NAMALWA (cell line): ENCODE measurements at places on chromosomes 6 and 20.

- no peak for DNase-seq
These were observed 49.1 kb upstream of the PLCB4 start for GRCh38 chr20:9019833-9020232.

GRCh38 chr20:13865791-13866351 lies 81.0 kb downstream of the NDUFAF5 start:
- no peak for DNase-seq

- no peak for DNase-seq
These were observed 141.2 kb downstream of the RALGAPA2 start for GRCh38 chr20:20571068-20571780.

DNA sequence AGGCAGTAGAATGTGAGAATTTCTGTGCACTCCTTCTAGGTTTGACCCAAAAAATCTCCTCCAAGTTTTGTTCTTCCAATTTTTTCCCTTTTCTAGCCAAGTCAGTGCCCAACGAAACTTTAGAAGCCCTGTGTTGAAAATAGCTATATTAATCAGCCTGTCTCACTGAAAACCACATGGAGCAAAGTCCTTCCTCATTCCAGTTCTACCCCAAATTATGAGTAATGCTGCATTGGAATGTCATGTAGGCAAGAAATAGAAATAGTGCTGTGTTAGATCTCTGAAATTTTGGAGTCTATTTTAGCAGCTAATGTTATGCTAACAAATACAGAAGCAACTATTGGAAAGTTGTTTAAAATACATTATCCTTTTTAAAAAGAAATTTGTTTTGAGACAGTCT lies 725.5 kb downstream of the TBC1D32 start:
- DNase-seq = no peak

DNA sequence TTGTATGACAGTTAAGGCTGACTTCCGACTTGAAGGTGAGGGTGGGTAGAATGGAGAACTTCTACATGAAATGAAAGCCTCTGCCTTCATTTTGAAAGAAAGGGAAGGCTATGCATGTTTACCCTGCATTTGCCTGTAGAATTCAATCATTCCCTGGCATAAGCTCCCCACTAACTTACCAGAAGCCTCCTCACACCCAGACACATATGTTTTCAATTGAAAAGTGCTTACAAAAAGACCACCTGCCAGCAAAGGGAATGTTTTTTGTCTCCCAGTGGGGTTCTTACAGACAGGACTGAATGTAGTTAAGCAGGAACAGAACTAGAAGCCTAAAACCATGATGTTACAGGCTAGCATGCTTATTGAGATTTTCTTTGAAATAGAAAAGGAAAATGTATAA lies 392.1 kb upstream of the HSF2 start:
- DNase-seq = no peak

- DNase-seq = peak; percentile 26
These were observed 11.3 kb downstream of the TXNDC5 start for GRCh38 chr6:7899101-7899888.

- DNase-seq = no peak
These were observed 121.1 kb downstream of the PDE7B start for GRCh38 chr6:135972586-135972985.

DNA sequence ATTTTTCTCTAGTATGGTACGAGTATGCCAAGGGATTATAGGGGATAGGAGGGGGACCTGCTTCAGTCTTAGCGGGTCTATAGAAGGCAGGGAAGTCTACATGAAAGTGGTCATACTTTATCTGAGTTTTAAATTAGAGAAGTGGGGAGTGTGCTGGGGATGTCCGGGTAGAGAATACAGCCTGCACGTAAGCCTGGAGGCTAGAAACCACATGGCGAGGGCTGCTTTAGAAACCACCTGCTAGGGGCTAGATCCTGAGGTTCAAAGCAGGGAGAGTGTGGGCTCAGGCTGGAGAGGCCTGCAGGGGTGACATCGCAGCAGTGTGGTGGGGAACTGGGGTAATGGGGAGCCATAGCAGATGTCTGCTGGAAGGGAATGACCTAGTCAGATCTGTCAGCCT lies 85.2 kb downstream of the VEGFA start:
- DNase-seq = no peak

GRCh38 chr20:51639206-51639832 lies 96.8 kb upstream of the NFATC2 start:
- peak; percentile 73 for DNase-seq

- peak; percentile 48 for DNase-seq
These were observed 32.3 kb downstream of the NCR2 start for GRCh38 chr6:41367700-41368099.

DNA sequence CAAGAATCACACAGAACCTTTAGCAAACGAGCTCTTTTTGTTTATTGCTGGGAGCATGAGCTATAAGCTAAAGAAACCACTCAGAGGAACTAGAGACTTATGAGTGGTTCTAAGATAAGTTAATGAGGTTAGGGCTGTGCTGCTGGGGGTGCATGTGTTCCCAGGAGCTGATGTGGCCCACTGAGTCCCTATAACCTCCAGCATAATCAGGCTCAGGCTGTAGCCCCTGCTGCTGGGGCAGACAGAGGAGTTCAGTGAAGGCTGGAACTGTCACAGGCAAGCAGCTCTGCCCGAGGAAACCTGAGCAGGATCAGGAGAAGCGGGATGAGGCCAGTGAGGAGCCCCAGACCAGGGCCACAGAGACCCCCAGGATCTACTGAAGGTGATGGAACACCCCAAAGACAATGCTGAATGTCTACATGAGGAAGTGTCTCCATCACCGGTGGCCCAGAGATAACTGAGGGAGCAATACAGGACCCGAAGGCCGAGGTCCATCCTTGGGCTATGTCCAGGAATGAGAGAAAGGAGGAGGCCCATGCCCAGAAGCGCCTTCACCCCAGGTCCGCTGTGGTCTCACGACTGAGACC lies 17.3 kb downstream of the TUBB2B start:
- DNase-seq = no peak

GRCh38 chr6:86511962-86512361 lies 425.4 kb upstream of the HTR1E start:
- DNase-seq = no peak

DNA sequence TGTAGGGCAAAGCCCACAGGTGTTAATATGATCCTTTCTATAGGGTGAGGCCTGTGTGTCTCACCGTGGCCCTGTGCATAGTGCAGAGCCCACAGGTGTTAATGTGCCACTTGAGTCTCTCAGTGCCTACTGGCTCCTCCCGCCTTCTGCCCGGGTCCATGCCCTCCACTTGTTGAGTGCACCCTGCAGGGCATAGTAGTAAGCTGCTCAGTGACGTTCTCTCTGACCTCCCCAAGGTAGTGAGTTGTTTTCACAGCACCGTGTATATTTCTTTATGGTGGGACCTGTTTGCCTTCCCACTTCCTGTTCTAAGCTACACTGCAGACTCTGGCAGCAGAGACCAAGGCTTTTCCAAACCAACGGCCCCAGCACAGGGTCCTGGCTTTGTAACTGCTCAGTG lies 64.5 kb upstream of the SLC22A1 start:
- DNase-seq = no peak

- no peak for DNase-seq
These were observed 115.6 kb downstream of the TCP11 start for GRCh38 chr6:35025232-35026188.

DNA sequence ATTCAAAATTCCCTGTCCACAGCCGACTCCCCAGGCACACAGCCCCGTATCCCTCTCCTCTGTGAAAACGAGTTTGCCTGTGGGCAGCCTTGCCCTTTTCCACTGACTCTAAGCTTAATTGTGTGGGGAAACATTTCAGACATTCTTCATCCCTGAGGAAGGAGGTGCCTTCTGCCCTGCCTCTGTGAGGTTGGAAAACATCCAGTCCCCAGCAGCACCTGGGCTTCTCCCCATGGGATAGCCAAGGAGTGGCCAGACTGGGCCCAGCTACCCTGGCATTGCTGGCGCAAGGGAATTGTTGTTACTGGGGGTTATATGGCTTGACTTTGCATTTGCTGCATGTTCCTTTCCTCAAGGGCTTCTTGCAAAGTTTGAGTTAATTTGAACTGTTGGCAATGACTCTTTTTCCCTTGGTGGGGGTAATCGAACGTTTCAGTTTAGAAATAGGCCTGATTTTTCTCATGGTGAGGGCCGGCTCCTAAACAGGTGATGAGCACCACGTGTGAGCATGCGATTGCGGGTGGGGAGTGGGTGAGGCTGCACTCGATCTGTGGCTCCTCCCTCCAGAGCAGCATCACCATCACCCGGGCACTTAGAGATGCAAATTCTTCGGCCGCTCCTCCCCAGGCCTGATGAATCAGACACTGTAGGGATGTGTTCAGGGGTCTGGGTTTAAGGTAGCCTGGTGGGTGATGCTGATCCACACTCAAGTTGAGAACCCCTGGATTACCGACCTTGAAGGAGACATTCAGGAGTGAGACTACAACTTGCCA lies 29.9 kb downstream of the GABRR2 start:
- DNase-seq = no peak

DNA sequence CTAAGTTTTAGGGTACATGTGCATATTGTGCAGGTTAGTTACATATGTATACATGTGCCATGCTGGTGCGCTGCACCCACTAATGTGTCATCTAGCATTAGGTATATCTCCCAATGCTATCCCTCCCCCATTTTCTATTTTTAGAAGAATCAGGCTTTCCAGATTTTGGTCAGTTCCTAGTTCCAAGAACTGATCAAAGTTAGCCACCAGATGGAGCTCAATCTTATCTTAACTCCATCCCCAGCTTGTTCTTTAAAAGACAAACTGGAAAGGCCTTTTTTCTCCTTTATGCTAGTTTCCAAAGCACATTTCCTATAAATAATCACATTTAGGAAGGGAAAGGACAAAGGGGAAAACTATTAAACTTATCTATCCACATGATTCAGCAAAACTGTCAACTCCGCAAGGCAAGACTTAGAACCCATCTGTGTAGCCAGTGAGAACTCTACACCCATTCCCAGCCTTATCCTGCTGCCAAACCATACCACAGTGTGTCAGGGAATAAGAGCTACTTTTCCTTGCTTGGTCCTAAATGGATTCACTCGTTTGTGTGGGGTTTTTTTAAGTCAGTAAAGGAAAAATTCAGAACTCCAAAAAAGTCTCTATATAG lies 22.8 kb upstream of the KHDC1 start:
- peak; percentile 41 for DNase-seq

GRCh38 chr6:68239034-68239433 lies 396.0 kb upstream of the ADGRB3 start:
- DNase-seq = peak; percentile 9

DNA sequence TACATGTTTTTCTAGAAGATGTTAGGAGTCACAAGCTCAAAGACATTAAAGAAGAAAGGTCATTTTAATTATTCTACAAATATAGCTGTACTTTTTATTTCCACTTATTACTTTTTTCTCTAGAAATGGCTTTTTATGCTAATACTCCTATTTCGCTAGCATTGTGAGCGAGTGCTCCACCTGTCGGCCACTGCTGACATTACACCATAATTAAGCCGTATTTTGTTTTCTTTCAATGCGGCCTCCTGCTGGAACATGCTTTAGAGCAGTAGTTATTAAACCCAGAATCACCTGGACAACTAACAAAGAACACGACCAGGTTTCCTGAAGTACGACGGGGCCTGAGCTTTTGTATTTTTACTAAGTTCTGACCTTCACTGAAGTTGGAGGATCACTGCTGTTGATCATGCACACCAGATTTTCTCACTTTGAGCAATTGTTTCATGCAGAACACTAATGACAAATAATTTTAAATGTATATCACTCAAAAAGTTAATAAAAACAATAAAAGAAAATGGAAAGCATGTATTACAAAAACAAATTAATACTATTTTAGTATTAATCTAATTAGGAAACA lies 74.1 kb upstream of the PAK5 start:
- peak; percentile 70 for DNase-seq

- no peak for DNase-seq
These were observed 4.6 kb downstream of the UNC93A start for GRCh38 chr6:167295495-167296292.

GRCh38 chr6:140043357-140043756 lies 668.9 kb upstream of the CITED2 start:
- DNase-seq = no peak

- DNase-seq = peak; percentile 58
These were observed 4.5 kb downstream of the SOX4 start for GRCh38 chr6:21597801-21598673.

- no peak for DNase-seq
These were observed 124.3 kb upstream of the CNR1 start for GRCh38 chr6:88290411-88290810.

GRCh38 chr6:168538892-168539811 lies 98.2 kb downstream of the SMOC2 start:
- no peak for DNase-seq
